ENCODE measurements at places on chromosomes 4 and X.

GRCh38 chr4:1556541-1557220, 127.4 kb downstream of the FAM53A start:
- no peak for DNase-seq

DNA sequence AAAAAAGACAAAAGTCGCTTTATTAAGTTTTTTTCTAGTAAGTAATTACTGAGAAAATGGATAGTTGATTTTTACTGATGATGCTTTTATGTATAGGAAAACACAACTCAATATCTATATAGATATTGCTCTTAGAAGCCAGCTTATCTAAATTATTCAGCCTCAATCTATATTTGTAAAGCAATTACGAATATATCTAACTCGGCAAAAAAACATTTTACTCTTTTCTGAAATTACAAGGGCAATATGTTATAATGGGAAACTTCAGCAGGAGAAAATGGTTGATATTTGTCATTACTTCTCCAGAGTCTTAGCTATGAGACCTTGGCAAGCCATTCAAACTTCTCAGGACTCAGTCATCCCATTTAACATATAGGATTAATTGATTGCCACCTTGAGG, 228.5 kb downstream of the SLC7A11 start:
- no peak for DNase-seq

GRCh38 chr4:128354205-128354821, 66.7 kb upstream of the PGRMC2 start:
- peak; percentile 4 for DNase-seq

- no peak for DNase-seq
Measured at GRCh38 chrX:67714004-67714403, 170.2 kb downstream of the AR start.

GRCh38 chr4:160498211-160498610, 1395.3 kb downstream of the RAPGEF2 start:
- no peak for DNase-seq

DNA sequence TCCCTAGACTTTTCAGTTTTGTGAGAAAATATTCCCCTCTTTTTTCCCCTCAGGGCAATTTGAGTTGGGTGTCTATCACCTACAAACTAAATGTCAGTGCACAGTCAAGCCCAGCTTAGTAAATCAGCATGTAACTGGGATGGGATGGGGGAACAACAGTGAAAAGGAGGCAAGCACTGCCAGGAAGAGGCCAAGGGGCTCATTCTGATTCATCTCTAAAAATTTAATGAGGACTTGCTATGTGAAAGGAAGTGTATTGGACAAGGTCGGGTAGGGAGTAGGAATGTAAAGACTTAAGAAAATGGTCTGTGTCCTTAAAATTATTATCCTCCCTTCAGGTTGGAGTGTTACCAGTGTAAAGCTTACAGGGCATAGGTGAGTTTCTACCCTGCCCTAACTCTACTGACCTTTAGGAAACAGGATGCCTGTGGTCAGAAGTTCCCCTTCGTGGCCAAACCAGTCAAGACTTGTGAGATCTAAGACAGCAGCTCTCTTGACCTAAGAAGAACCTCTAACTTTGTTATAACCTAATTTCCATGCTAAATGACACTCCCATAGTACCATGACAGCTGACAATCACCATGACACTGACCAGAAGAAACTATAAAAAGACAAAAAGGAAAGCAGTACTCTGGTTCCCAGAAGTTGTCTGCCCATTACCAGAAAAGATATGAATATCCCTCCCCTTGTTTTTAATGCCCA, 194.4 kb upstream of the LDB2 start:
- DNase-seq, result no peak

DNA sequence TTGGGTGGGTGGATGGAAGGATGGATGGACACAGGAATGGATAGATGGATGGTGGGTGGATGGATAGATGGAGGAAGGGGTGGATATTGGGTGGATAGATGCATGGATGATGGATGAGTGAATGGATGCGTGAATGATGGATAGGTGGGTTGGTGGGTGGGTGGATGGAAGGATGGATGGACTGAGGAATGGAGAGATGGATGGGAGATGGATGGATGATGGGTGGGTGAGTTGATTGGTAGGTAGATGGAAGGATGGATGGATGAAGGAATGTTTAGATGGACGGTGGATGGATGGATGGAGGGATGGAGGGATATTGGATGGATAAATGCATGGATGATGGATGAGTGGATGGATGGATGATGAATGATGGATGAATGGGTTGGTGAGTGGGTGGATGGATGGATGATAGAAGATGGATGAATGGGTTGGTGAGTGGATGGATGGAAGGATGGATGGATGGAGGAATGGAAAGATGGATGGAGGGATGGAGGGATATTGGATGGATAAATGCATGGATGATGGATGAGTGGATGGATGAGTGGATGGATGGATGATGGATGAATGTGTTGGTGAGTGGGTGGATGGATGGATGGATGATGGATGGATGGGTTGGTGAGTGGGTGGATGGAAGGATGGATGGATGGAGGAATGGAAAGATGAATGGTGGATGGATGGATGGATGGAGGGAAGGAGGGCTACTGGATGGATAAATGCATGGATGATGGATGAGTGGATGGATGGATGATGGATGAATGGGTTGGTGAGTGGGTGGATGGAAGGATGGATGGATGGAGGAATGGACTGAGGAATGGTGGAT, 50.4 kb upstream of the GRPEL1 start:
- no peak for DNase-seq

DNA sequence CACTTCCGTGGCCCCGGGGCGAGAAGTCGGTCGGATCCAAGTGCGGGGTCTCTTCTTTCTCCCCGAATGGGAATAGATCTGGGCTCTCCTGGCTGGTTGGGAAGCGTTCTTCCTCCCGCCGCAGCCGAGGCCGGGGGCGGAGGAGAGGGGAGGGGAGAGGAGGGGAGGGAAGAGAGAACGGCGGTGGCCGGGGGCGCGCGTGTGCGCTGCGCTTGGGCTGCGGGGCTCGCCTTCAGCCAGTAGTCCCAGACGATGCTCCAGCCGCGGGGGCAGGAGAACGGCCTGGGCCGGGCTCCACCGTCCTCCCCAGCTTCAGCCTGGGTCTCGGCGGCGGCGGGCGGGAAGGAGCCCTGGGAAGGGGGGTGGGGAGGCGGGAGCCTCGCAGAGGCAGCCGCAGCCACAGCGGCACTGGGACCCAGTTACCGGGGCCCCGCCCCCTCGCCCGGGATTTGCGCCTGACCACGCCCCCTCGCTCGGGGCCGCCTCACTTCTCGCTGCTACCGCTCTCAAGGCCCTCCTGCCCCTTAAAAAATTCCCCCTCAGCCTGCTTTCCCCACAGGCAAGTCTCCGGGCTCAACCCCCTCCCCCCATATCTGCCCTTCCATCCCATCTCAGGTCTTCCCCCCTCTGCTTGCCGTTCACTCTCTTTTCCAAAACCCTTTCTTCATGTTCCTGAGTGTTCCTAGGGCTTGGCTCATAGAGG, at the start of gene FGD1:
Gene FGD1 (minus strand): TSS at position 421 of the 703 bp plus-strand sequence. CDS start 802 bp downstream, outside the sequence.
- DNase-seq, result peak; percentile 68

DNA sequence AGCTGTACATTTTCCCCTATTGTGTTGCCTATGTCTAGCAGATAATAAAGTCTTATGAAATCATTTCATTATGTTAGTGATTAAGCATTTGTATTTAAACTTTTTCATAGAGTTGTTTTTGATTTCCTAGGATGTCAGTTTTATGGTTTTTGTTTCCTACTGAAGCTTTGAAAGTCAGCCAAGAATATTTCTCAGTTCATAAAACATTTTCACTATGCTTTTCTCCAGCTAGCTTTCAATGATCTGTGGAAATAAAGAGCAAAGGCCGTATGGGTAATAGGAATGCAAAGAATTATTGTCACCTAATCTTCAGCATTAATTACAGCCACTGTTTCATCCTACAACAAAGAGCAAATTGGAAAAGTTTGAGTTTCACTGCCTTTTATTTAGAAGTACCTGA, 145.7 kb upstream of the NUDT6 start:
- no peak for DNase-seq

GRCh38 chr4:175435381-175435783, 376.7 kb downstream of the GPM6A start:
- DNase-seq, result peak; percentile 83

- no peak for DNase-seq
Measured at GRCh38 chrX:34559325-34559724, 97.8 kb downstream of the TMEM47 start.

DNA sequence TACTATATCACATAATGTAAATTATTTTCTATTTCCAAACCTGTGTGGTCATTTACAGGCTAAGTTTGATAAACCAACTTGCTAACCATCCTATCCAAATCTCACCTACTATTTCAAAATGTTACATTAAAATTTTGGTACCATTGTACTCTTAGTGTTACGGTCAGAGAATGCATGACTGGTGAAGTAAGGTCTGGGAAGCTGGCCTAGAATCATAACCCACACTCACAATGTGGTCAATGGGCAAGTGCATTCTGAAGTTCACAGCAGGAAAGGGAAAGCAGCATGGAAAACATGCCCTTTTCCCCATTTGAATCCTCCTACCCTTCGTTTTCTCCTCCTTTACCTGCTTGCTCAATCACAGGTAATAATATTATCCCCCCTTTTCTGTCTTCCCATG, 54.4 kb downstream of the PPP3CA start:
- DNase-seq, result no peak

DNA sequence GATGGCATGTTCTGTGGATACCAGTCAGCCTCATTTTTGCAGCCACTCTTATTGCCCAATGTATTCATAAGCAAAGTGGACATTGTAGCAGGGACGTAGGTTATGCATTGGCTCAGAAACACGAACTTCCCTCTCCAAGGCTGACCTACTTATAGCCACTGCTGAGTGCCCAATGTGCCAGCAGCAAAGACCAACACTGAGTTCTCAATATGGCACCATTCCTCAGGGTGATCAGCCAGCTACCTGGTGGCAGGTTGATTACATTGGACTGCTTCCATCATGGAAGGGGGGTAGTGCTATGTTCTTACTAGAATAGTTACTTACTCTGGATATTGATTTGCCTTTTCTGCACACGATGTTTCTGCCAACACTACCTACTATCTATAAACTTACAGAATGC, 306.9 kb downstream of the KCNIP4 start:
- DNase-seq, result no peak

DNA sequence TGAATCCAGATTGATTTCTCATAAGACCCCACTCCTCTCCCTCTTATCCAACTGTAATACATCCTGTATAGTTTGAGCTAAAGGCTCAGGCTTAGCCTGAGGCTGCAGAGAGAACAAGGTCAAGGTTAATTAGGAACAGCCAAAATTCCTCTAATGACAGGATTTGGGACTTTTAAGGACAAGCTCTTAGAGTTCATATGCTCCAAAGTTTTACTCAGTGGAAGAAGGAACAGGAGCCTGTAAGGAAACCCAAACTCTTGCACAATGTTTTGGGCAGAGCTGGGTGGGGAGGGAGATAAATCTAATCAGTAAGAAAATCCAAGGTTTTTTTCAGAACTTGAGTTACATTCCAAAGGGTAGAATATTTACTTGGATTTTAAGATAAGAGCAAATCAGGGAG, 238.8 kb downstream of the QDPR start:
- DNase-seq, result no peak

- no peak for DNase-seq
Measured at GRCh38 chr4:175656649-175657048, 155.4 kb downstream of the GPM6A start.

- no peak for DNase-seq
Measured at GRCh38 chr4:151687021-151687640, 73.7 kb downstream of the GATB start.

DNA sequence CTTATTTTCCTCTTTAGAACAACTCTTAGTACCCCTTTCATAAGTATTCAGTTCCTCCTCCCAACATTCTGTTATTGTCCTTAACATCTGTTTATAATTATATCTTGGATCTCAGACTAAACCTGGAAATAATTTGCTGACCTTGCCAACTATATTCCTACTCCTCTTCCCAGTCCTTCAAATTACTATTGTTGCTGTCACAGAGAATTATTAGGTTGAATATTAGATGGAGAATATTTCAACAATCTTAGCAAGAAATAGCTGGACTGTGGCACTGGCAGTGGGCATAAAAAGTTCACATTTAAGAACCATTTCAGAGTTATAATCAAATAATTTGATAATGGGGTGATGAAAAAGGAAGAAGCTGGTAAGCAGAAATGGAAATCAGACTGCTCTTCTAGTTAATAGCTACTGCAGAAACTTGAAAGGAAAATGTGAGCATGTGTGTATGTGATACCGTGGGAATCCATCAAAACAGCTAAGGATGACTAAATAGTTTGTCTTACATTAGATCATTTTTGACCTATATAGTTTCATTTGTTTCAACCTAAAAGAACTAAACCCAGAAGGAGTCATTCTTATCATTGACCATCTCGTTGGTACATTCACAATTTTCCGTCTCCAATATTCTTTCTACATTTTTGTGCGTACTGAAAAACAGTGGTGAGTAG, 43.3 kb upstream of the PRDM8 start:
- no peak for DNase-seq

DNA sequence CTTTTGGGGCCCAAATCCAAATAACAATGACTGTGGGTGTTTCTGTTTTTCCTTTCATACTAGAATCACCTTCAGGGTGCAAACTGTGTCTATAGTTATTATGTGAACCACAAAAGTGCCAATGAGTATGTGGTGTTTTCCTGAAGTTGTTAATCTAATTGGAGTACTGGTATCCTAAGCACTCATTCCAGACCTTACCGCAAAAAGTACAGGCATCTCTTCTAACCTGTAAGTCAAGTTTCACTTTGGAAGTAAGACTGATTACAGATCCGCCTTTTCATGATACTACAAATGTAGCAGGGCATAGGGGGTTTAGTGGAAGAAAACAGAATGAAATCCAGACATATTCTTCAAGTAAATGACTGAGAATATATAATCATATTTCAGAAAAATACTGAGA, 16.1 kb downstream of the COQ2 start:
- no peak for DNase-seq

DNA sequence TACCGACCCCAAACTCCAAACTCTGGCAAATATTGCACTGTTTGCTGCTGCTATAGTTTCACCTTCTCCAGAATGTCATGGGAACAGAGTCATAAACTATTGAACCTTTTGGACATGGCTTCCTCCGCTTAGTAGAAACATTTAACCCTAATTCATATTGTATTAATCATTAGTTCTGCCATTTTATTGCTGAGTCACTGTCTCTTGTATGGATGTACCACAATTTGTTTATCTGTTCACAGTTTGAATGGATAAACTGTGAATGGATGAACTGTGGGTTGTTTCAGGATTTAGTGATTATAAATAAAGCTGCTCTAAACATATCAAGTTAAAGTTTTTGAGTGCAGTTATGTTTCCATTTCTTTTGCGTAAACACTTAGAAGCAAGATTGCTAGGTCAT, 10.1 kb downstream of the ANXA10 start:
- no peak for DNase-seq

DNA sequence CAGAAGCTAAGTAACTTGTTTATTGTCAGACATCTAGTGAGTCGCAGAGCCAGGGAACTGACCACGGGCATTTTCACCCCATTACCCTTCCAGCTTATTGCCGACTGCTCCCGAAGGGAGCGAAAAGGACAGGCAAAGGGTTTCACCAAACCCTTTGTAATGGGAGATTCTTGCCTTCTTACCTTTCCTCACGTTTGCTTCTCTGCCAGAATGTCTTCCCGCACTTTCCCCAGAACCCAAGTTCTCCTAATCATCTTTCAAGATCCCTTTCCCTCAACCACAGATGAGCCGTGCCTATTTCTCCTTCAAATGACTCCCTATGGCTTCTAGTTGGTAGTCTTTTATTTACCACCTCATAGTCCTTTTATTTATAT, 520 bp upstream of the SRP72 start:
- peak; percentile 10 for DNase-seq
